Peyer's patch (tissue), 4 donors: ENCODE measurements at places on chromosomes 1 and 21. TPM values are rescaled to one million over a fixed set of nuclear protein-coding genes. Genes with fewer than 3 reads are reported as not detected.

The SF3B4 gene
- total RNA-seq = 28.0 TPM

The SIPA1L2 gene
- 38.0 TPM for total RNA-seq

The FCER1G gene
- total RNA-seq = not detected

DNA sequence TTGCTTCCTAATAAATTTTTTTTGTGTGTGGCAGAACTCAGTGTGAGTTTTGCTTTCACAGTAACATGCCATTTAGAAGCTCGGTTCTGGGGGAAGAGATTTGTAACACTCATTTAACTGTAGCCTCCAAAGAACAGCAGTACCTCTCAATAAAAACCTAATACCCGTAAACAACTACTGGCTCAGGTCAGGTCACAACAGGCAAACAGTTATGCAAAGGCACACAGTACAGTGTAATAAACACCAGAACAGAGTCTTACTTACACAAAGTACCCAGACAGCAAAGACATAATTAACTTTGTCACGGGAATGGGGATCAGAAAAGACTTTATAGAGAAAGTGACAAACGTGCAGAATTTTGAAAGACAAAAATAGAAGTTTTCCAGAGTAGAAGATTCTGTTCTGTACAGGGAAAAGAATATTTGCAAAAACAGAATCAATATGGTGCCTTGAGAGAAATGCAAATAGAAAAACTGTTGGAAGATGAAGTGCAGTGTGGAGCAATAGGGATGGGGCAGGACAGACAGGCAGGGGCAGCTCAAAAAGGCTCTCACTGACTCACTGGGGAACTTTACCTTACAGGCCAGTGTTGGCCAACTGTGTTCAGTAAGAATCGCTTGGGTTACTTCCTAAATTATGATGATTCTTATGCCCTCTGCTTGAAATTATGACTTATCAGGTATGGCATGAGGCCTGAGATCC lies 38.8 kb downstream of the EGLN1 start:
- H3K27ac ChIP-seq = no peak overlapping the region
- no peak for DNase-seq
- H3K4me1 ChIP-seq = peaks cover 13% of the 10 kb centered on the region
- H3K27me3 ChIP-seq = no peaks in the 10 kb centered on the region
- H3K36me3 ChIP-seq = no peaks in the 10 kb centered on the region
- no peak overlapping the region for H3K4me3 ChIP-seq

- no peaks in the 10 kb centered on the region for H3K36me3 ChIP-seq
- H3K4me1 ChIP-seq = no peaks in the 10 kb centered on the region
- no peak for DNase-seq
- H3K27ac ChIP-seq = no peak overlapping the region
- no peaks in the 10 kb centered on the region for H3K27me3 ChIP-seq
Measured at GRCh38 chr1:14871218-14871970, 272.9 kb downstream of the KAZN start.

- no peak overlapping the region for H3K4me3 ChIP-seq
- no peak overlapping the region for H3K27ac ChIP-seq
- no peaks in the 10 kb centered on the region for H3K27me3 ChIP-seq
- H3K36me3 ChIP-seq = no peaks in the 10 kb centered on the region
- H3K4me1 ChIP-seq = no peaks in the 10 kb centered on the region
- DNase-seq = no peak
Measured at GRCh38 chr1:59487335-59488031, 190.6 kb downstream of the FGGY start.

GRCh38 chr1:22673486-22674409 lies 20.7 kb downstream of the C1QB start:
- H3K4me3 ChIP-seq = no peak overlapping the region
- H3K27ac ChIP-seq = no peak overlapping the region
- no peaks in the 10 kb centered on the region for H3K27me3 ChIP-seq
- peaks cover 11% of the 10 kb centered on the region for H3K4me1 ChIP-seq

GRCh38 chr1:231252336-231252735 lies 11.3 kb downstream of the GNPAT start:
- H3K27ac ChIP-seq = no peak overlapping the region
- no peaks in the 10 kb centered on the region for H3K4me1 ChIP-seq
- no peaks in the 10 kb centered on the region for H3K36me3 ChIP-seq
- no peaks in the 10 kb centered on the region for H3K27me3 ChIP-seq
- no peak overlapping the region for H3K4me3 ChIP-seq

DNA sequence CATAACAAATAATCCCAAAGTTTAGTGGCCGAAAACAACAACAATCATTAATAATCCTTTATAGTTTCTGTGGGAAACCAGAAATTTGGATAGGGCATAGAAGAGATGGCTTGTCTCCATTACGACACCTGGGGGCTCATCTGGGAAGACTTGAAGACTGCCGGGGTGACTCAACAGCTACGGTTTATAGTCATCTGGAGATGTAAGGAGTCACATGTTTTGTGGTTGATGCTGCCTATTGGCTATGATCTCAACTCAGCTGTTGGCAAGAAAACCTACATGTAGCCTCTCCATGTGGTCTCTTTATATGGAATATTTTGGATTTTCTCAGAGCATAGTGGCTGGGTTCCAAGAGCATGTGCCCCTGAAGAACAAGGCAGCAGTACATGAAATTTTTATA lies 29.3 kb upstream of the TSPAN2 start:
- H3K4me1 ChIP-seq = no peaks in the 10 kb centered on the region
- H3K27ac ChIP-seq = no peak overlapping the region
- DNase-seq = no peak
- no peak overlapping the region for H3K4me3 ChIP-seq
- no peaks in the 10 kb centered on the region for H3K36me3 ChIP-seq

DNA sequence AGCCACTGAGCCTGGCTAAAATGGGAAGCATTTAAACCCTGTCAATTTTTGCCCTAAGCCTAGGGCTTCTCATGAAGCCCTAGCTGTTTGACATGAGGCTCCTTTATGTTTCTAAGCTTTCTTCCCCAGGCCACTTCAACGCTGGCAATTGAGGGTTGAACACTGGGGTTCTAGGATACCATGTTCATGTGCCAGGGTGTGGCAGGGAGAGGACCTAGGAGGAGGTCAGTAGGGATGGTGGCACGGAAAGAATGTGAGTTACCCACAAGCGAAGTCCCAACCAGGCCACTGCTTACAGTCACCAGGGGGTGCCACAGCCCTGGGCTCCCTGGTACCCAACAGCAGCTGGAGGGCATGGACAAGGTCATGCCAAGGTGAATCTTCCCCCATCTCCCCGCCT lies 90.8 kb upstream of the AJAP1 start:
- DNase-seq = no peak
- no peaks in the 10 kb centered on the region for H3K4me1 ChIP-seq
- no peaks in the 10 kb centered on the region for H3K27me3 ChIP-seq
- no peak overlapping the region for H3K27ac ChIP-seq

DNA sequence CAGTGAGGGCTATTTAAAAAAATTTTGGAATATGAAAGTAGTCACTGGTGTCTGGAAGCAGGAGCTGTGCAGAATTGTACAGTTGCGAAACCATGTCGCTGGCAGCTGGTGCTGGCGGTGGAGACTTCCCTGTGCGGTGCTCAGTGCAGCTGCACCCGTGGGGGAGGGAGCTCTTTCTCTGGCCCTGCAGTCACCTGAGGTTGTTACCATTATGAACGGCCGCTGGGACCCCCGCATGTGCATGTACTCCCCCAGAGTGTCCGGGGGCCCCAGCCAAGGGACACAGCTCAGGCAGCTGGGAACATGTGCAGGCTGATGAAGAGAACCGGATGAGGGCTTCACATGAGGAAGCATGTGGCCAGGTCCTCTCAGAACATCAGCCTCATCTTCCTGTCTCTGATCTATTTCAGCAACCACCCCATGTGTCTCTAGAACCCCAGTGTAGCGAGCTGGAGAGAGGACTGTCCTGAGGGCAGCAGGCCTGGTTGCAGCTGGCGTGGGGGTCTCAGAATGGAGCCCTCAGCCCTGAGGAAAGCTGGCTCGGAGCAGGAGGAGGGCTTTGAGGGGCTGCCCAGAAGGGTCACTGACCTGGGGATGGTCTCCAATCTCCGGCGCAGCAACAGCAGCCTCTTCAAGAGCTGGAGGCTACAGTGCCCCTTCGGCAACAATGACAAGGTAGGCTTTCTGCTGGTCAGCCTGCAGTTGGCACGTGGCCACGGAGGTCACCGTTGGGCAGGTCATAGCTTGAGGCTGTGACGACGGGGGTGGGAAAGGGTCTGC lies at the start of gene TRPM2:
Gene TRPM2, plus strand, starts transcription at position 431 of the 780 bp plus-strand sequence. Its CDS starts 80 bp downstream, at position 511.
- DNase-seq = peak; percentile 80
- no peaks in the 10 kb centered on the region for H3K27me3 ChIP-seq
- H3K27ac ChIP-seq = peak within 1 kb of the TSS; percentile 77
- H3K4me3 ChIP-seq = peak within 1 kb of the TSS; percentile 36
- no peaks in the 10 kb centered on the region for H3K36me3 ChIP-seq

GRCh38 chr1:192678099-192678498 lies 42.2 kb downstream of the RGS13 start:
- H3K36me3 ChIP-seq = no peaks in the 10 kb centered on the region
- DNase-seq = no peak
- no peak overlapping the region for H3K27ac ChIP-seq
- no peaks in the 10 kb centered on the region for H3K4me1 ChIP-seq
- H3K4me3 ChIP-seq = no peak overlapping the region
- no peaks in the 10 kb centered on the region for H3K27me3 ChIP-seq

- no peaks in the 10 kb centered on the region for H3K27me3 ChIP-seq
- peak overlapping the region; percentile 39 for H3K4me3 ChIP-seq
- H3K27ac ChIP-seq = no peak overlapping the region
- no peaks in the 10 kb centered on the region for H3K36me3 ChIP-seq
- H3K4me1 ChIP-seq = peaks cover 11% of the 10 kb centered on the region
- peak; percentile 74 for DNase-seq
Measured at GRCh38 chr1:154760469-154760933, 109.6 kb downstream of the KCNN3 start.
